ENCODE measurements at places on chromosomes 5 and 9. TPM values are rescaled to one million over a fixed set of nuclear protein-coding genes. Genes with fewer than 3 reads are reported as not detected.
A peak's percentile ranks its signal among the peaks of the same experiment; 100 is the strongest.

DNA sequence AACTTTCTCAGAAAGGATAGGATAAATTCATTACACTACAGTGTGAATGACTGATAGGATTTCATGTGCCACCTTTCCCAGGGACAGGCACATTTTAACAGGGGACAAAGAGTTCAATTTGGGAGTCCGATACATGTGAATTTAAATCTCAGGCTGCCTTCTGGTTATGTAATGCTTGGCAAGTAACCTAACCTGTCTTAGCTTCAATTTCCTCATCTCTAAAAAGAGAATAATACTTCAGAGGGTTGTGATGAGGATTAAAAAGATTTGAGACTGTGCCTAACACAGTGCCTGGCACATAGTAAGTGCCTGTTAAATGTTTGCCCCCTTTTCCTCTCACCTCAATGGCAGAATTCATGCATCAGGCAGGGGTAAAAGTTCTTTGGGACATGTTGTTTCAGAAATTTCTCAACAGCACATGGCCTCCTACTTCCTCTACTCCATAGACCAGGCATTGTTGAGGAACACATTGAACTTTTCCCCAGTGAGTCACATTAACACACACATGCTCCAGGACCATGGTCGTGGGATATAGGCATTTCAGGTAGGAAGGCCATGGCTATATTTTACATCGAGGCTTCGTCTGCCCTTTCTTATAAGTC, 94.6 kb upstream of the EGFLAM start:
- H3K27ac ChIP-seq: no peak overlapping the region
- ATAC-seq: no peak
- no peaks in the 10 kb centered on the region for H3K36me3 ChIP-seq
- no peak overlapping the region for H3K4me3 ChIP-seq
- H3K4me1 ChIP-seq: no peaks in the 10 kb centered on the region

DNA sequence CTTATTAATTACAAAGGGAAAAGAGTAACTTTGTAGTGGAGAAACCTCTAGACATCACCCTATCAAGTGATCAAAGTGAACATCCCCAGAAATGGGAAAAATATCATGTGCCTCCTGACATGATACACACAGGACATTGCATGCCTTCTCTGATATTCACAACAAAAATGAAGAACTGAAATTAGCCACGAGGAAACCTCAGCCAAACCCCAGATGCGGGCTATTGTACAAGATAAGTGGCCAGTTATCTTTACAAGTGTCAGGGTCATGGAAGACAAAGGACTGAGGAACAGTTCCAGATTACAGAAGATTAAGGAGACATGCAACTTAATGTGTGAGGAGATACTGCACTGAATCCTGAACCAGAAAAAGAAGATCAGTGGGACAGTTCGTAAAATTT, 23.8 kb upstream of the NPM1 start:
- H3K4me3 ChIP-seq: no peak overlapping the region
- H3K27me3 ChIP-seq: no peaks in the 10 kb centered on the region
- no peak overlapping the region for H3K27ac ChIP-seq
- no peaks in the 10 kb centered on the region for H3K36me3 ChIP-seq

Gene ECM2
- total RNA-seq: 11.1 TPM

DNA sequence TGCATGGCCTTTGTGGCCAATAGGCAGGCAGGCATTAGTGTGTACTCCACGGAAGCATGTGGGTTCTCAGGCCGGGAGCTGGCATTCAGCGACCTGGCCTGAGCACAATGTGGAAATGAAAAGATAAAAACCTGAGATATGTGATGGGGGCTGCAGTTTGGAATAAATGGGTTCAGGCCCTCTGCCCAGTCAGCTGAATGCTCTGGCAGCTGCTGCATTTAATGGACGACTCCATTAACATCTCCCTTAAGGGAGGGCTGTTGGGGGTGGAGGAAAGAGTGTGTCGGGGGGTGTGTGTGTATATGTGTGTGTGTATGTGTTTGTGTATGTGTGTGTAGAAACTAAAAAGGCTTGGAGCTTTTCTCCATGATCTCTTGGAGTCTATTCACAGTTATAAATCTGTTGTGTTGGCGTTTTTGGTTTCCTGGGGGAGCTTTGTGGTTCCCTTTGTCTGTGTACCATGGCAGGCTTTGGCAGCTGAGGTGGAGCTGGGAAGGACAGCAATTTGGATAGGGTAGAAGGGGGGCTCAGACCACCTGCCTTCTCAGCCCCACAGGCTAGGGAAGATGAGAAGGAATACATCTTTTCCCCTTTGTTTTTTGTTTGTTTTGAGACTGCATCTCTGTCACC, 27.3 kb upstream of the HSPA9 start:
- no peaks in the 10 kb centered on the region for H3K4me1 ChIP-seq
- ATAC-seq: no peak
- no peaks in the 10 kb centered on the region for H3K27me3 ChIP-seq
- no peaks in the 10 kb centered on the region for H3K36me3 ChIP-seq
- no peak overlapping the region for H3K4me3 ChIP-seq

GRCh38 chr5:96254980-96255691, 177.9 kb downstream of the PCSK1 start:
- H3K27me3 ChIP-seq: no peaks in the 10 kb centered on the region
- no peaks in the 10 kb centered on the region for H3K36me3 ChIP-seq

- no peaks in the 10 kb centered on the region for H3K4me1 ChIP-seq
- no peak for ATAC-seq
- H3K27ac ChIP-seq: no peak overlapping the region
- no peak overlapping the region for H3K4me3 ChIP-seq
- no peaks in the 10 kb centered on the region for H3K27me3 ChIP-seq
Observed at GRCh38 chr9:102354041-102354440, 615.6 kb upstream of the GRIN3A start.

GRCh38 chr9:82716821-82717220, 346.1 kb downstream of the RASEF start:
- H3K27me3 ChIP-seq: no peaks in the 10 kb centered on the region

- H3K36me3 ChIP-seq: peaks cover 6% of the 10 kb centered on the region
- no peak overlapping the region for H3K27ac ChIP-seq
- H3K4me3 ChIP-seq: no peak overlapping the region
- no peaks in the 10 kb centered on the region for H3K27me3 ChIP-seq
- H3K4me1 ChIP-seq: peaks cover 5% of the 10 kb centered on the region
Observed at GRCh38 chr9:130343445-130343918, 77.9 kb downstream of the HMCN2 start.

Gene DIPK1B
- total RNA-seq: 9.0 TPM

Gene NTRK2
- total RNA-seq: 7.0 TPM

GRCh38 chr5:65721050-65721719, 724 bp downstream of the SGTB start:
- H3K4me3 ChIP-seq: peak overlapping the region; percentile 99
- peak overlapping the region; percentile 85 for H3K27ac ChIP-seq
- peaks cover 12% of the 10 kb centered on the region for H3K36me3 ChIP-seq
- no peaks in the 10 kb centered on the region for H3K27me3 ChIP-seq
- peak; percentile 28 for ATAC-seq

DNA sequence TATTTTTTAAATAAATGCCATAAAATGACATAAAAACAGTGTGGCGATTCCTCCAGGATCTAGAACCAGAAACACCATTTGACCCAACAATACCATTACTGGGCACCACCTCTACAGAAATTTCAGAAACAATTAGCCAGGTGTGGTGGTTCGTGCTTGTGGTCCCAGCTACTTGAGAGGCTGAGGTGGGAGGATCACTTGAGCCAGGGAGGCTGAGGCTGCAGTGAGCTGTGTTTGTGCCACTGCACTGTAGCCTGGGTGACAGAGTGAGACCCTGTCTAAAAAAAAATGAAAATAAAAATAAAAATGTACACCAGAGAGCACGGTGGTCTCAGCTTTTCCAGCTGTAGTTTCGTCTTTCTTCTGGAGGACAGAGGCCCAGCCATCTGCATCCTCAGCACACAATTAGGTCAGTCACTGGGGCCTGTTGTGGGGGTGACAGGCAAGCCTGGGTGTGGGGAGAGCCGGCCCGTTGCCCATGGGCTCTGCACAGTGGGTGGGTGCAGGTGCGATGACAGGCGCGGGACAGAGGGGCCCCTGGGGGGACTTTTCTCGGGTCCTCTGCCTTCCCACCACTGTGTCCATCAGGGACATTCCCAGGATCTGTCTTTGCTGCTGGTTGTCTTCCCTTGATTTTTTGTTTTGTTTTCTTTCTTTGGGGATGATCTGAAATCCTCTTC, 9.8 kb downstream of the COL5A1 start:
- no peak overlapping the region for H3K4me3 ChIP-seq
- H3K4me1 ChIP-seq: no peaks in the 10 kb centered on the region
- H3K36me3 ChIP-seq: peaks cover 13% of the 10 kb centered on the region
- no peak for ATAC-seq
- no peak overlapping the region for H3K27ac ChIP-seq

DNA sequence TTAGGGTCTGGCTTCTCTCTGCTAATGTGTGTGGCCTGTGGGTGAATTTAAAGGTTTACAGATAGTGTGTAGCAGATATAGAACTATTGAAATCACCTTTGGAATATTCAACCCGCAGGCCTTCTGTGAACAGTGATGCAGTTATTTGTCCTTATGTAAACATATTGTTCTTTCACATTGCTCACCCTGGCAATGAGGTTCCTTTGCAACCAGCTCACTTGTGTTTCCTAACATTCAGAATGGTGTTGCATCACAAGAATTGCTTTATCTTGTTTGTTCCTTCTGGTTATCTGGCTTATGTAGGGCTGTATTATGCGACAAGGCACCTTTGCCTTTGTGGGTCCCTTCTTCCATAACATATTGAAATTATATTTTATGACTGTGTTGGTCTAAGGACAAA, 370.3 kb downstream of the NNT start:
- H3K27me3 ChIP-seq: no peaks in the 10 kb centered on the region
- peak; percentile 58 for ATAC-seq
- no peak overlapping the region for H3K4me3 ChIP-seq

DNA sequence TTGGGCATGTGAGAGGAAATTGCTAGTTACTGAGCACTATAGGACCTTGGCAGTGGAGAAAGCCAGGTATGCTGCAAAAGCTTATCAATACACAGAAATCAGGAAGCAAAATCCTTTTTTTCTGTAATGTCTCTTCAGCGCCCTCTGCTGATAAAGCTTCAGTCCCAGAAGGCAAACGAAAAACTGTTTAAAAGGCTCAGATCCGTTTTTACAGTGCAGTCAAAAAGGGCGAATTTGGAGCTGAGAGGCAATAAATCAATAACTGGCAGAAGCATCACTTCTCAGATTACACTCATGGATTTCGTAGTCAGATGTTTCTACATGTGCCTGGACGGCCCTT, 1.1 kb upstream of the MAN2A1 start:
- peak overlapping the region; percentile 85 for H3K4me3 ChIP-seq
- ATAC-seq: no peak
- H3K27me3 ChIP-seq: no peaks in the 10 kb centered on the region

DNA sequence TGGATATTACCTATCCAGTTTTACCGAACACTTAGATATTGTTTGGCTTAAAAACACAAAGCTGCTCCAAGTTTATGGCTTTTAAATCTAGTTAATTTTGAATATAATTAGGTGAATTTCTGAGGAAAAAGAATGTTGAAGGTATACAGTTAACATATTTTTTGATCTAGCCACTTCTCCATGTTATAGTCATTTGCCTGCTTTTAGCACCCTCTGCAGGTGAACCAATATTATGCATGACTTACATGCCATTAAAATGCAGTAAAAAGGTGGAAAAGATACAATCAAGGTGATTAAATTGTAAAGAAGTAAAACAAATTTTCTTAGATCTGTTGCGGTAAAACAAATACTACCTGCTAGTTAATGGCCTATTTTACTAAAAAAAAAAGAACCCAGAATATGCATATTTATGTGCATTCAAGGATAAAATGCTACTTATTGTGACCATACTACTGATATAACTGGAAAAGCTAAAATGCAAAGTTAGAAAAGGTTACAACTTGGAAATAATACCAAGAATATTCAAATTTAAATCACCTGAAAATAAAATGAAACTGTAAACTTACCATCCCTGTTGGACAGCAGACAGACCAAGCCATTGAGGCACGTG, 132.1 kb downstream of the AP3B1 start:
- H3K27ac ChIP-seq: no peak overlapping the region
- H3K4me1 ChIP-seq: no peaks in the 10 kb centered on the region
- H3K36me3 ChIP-seq: no peaks in the 10 kb centered on the region
- ATAC-seq: no peak
- no peak overlapping the region for H3K4me3 ChIP-seq
- H3K27me3 ChIP-seq: no peaks in the 10 kb centered on the region

DNA sequence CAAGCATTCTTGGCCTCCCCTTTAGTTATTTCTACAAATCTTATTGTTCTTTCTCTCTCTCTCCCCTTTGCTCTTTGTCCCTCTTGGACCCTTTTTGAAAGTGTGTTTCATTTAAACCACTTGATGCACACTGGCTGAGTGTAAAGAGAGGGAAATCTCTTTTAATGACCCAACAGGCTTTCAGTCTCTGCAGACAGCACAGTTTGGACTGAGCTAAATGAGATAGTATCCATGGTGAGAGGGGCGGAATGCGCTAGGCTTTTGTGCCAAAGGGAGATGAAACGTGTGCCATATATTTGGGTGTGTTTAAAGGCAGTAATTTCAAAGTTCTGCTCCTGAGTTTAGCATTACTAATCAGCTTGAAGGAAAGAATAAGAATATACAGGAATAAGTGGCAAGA, 184.9 kb downstream of the PCSK1 start:
- peak overlapping the region; percentile 76 for H3K27ac ChIP-seq
- peaks cover 35% of the 10 kb centered on the region for H3K4me1 ChIP-seq
- H3K27me3 ChIP-seq: no peaks in the 10 kb centered on the region
- no peak overlapping the region for H3K4me3 ChIP-seq
- no peak for ATAC-seq
- no peaks in the 10 kb centered on the region for H3K36me3 ChIP-seq

GRCh38 chr9:90741036-90741435, 60.6 kb upstream of the SYK start:
- no peaks in the 10 kb centered on the region for H3K36me3 ChIP-seq
- no peaks in the 10 kb centered on the region for H3K4me1 ChIP-seq
- H3K4me3 ChIP-seq: no peak overlapping the region
- no peaks in the 10 kb centered on the region for H3K27me3 ChIP-seq

Gene FOXD4L3
- not detected for total RNA-seq

Gene OLFM1
- 32.8 TPM for total RNA-seq

Gene STK10
- total RNA-seq: 14.1 TPM

Gene IL5
- not detected for total RNA-seq

DNA sequence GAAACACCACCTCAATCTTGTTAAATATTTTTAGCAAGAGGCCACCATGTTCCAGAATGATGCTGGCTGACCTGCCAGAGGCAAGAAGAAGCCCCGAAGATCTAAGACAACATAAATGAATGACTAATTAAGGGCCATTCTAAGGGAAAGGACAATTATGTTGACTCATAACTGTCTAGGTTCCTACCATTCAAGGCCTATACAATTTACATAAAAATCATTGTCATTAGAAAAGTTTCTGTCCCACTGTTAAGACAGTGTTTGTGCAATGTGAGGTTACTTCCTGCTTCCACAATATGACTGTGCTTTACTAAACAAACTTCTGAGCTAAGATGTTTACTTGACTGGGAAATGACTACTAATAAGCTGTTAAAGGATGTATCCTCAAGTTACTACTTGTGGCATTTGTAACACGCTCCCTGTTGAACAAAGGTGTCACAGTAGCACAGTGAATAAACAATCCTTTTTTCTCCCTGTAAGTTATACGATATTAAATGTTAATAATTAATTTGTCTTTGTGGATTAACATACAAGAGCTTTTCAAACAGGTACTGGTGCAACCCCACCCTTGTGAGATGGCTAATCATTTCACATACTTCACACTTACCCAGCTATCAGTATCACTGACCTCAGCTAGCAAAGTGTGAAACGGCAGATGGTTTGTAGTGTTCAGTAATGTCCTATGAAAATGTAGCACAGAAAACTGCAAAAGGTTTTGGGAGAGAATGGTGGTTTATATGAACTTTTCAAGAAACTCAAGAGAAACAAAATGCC, 195.8 kb downstream of the EFNA5 start:
- no peaks in the 10 kb centered on the region for H3K27me3 ChIP-seq
- no peak overlapping the region for H3K27ac ChIP-seq
- no peak for ATAC-seq
- H3K36me3 ChIP-seq: no peaks in the 10 kb centered on the region
- H3K4me3 ChIP-seq: no peak overlapping the region
- H3K4me1 ChIP-seq: no peaks in the 10 kb centered on the region
